ENCODE measurements at places on chromosomes 16 and 17.

DNA sequence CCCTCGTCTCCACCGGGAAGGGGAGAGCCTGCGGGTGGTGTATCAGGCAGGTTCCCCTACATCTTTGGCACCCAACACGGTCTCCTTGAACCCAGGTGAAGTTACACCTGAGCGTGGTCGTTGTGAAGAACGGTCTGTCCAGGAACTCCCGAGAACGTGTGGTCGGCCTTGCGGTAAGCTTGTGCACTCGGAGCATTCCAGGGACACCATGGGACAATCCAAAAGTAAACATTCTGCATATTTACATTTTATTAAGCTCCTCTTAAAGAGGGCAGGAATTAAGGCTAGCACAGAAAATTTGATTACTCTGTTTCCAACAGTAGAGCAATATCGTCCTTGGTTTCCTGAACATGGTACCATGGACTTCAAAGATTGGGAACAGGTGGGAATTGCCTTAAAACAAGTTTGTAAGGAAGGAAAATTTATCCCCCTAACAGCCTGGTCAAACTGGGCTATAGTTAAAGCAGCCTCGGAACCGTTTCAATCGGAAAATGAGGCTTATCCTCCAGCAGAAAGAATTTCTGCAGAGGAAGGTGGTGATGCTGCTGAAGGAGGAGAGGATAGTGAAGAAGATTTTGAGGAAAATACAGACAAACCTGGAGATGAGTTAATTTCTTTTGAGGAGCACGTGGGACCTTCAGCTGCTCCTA, 18.2 kb downstream of the ALOX15B start:
- no peak for DNase-seq

DNA sequence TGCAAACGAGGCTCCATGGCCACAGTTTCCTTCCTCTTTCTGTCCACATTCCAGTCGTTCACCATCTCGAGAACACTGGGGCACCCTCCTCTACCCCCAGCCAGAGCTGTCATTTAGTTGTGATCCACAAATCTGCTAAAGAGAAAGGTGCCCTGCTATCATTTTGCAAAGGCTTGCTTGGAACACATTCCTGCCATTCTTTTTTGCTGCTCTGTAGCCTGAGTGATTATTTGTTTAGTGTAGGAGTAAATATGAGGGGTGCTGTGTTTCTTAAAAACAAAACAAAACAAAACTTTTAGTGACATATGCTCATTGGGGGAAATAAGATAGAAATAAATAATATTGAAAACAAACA, 166.7 kb downstream of the PRKCA start:
- no peak for DNase-seq

- no peak for DNase-seq
These were observed 20.6 kb downstream of the CSNK2A2 start for GRCh38 chr16:58177353-58177710.

DNA sequence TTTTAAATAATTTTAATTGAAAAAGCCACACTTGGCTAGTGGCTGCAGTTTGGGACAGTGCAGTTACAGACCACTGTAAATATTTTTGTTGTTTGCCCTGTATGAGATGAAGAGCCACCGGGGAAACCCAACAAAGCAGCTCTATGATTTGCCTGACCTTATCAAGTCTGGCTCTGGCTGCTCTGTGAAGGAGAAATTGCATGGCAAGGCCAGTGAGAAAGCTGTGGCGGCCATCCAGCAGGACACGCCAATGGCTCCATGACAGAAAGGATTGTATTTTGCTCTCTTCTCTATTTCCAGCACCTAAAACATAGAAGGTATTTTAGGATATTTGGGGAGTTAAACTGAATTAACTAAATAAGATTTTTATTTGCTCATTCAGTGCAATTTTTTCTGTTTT, 330.0 kb upstream of the DYNLRB2 start:
- no peak for DNase-seq

DNA sequence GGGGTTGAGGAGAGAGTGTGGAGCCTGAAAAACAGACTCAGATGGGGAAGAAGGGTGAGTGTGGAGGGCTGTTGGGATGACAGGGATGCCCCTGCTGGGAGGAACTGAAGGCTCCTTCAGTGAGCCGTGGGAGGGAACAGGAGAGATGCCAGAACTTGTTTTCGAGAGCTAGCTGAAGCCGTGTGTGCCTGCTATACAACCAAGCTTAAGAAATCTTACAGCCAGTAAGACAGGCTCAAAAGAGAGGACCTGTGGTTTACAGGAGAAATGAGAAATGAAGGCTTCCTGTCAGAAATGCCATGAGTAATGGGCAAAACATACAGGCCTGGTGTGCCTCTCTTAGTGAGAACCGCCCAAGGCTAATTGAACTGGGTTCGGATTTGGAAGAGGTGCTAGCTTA, 99.6 kb downstream of the SPACA3 start:
- no peak for DNase-seq

DNA sequence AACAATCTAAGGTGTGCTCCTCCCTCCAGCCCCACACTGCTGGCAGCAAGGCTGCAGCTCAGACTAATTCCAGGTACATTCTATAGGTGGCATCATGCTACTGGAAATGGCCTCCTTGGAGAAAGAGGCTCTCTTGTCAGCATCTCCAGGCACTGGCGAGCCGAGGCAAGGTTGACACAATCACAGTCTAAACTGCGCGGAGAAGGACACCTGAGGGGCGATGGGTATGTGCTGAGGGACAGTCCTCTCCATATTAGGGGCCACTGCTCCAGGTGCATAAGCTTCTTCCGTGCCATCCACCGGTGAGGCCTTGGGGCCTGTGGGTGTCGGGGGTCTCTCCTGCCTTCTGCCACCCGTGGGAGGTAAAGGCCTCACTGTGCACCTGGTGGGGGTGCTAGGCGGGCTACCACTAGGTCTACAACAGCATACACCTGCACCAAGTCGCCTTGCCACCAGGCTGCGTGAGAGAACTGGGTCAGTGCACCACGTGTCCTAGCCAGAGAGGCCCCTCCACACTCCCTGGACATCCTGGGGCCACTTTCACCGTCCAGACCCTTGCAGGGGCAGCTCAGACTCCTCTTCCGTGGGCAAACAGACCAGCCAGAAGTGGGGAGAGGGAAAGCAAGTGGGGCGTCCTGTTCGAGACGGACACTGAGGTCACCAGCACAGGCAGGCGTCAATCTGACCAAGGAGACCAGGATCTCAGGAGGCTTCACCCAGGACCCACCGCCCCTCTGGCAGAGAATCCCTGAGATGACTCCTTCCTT, 12.1 kb upstream of the CBX8 start:
- no peak for DNase-seq

GRCh38 chr16:4055748-4056147, 60.5 kb downstream of the ADCY9 start:
- no peak for DNase-seq

- DNase-seq, result no peak
These were observed 20.2 kb upstream of the RBFOX3 start for GRCh38 chr17:79630821-79631639.

DNA sequence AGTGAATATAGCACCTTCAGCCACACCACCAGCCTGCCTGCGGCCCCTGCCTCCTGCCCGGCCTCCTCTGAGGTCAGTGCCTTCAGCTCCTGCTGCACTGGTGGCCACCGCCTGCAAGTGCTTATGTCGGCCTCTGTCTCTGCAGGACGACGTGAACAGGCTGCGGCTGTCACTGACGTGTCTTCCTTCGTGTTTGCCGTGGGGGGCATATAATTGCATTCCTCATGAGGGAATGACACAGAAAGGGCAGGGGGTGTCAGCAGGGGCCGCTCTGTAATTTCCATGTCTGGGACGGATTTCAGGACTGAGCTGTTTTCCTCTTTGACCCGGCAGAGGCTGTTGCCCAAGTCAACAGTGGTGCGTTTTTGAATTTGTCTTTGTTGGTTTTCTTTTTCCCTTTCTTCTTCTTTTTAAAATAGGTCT, 28.5 kb downstream of the CMIP start:
- no peak for DNase-seq

DNA sequence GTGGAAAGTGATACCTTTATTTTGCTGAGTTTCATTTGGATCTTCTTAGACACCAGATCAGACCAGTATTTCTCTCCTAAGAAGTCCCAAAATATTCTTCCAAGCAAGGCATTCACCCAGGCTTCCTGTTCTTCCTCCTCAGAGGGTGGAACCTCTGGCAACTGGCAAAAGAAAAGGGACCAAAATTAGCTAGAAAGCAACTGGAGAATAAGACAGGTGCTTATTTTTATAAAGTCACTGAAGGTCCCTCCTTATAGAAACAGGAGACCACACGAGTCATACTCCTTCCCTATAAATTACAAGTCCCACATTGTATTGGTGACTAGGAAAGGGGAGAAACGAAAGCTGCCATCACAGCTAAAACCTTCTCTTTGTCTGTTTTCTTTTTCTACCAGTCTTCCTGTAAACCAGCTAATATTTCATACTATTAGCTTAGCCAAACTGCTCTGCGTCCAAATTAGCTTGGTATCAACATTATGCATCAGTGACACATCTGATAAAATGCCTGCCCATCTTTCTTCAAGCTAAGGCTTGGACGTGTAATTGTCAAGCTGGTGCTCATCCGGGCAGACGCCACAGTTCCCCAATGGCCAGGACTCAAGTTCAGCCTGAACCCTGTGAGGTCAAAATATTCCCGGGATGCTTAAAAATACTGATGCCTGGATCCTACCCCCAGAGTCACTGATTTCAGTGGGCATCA, 47.5 kb upstream of the ERN1 start:
- DNase-seq, result no peak

- no peak for DNase-seq
These were observed 112.1 kb downstream of the SNX11 start for GRCh38 chr17:48219617-48220016.

- DNase-seq, result no peak
These were observed at the start of gene P2RX5 for GRCh38 chr17:3695723-3696411. Gene P2RX5 (minus strand): TSS chr17:3696155. CDS start chr17:3696005, 150 bp downstream.

GRCh38 chr17:4599505-4600281, 15.4 kb downstream of the SMTNL2 start:
- no peak for DNase-seq
